ENCODE measurements at places on chromosomes 11 and 22.
A peak's percentile ranks its signal among the peaks of the same experiment; 100 is the strongest.

- DNase-seq, result no peak
These were observed 147.3 kb downstream of the CCDC34 start for GRCh38 chr11:27215471-27216269.

- DNase-seq, result peak; percentile 53
These were observed 2.5 kb downstream of the RAC2 start for GRCh38 chr22:37241351-37242142.

GRCh38 chr22:50717709-50718351 is 20.2 kb upstream of the ACR start:
- no peak for DNase-seq

DNA sequence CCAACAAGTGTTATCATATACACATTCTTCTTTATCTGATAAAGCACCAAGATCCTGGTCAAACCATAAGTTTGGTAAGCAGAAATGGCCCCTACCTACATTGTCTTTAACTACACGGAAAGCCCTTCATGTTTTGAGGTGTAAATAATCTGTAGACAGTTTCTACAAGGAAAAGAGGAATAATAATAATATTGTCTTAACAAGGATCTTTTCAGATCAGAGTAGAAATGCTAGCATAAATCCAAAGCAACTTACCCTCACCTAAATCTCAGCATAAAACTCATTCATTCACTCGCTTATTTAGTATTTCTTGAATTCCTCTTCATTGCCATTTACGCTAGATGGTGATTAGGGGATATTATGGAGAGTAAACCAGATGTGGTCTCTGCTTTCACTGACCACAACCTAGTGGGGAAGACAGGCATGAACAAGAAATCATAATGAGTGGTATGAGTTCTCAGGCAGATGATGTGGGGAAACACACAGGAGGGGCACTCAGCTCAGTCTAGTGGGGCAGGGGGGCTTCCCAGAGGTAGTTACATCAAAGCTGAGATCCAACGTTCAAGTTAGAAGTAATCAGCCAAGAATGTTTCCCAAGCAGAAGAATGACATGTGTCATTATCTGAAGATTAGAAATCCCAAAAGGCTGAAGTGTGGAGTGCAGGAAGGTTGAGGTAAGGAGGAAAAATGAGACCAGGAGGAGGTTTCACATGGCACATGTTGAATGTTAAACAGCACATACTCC is 65.4 kb upstream of the ZC3H12C start:
- no peak for DNase-seq

DNA sequence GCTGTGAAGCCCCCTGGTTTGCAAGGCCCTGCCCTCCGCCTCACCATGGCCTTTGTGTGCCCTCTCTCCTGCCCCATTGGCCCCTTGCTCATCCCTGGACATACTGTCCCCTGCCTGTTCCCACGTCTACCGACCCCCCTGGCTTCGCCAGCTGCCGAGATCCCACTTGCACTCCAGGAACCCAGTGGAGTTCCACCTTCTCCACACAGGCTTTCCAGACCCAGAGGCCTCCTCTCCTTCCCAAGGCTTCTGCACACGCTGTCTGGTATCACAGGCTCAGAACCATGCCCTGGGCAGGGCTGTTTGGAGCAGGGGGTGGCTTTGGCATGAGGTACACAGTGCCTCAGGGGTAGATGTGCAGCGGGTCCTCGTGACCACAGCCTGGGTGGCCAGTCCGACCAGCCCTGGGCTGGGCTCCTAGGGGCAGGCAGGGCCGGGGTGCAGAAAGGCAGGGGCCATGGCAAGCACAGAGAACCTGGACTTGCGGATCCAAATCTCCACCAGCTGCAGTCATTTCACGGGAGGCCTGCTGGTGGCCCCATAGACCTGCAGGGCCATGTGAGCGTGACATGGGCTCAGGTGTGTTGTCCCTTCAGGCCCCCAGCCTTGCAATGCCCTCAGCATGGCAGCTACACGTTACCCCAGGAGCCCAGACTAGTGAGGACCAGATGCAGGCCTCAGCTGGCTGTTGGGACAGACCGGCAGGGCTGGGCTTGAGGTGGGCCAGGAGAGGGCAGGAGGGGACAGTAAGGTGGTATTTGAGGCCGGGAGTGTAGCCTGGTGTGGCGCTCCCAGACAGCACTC is 9.5 kb downstream of the GRK2 start:
- DNase-seq, result peak; percentile 51

DNA sequence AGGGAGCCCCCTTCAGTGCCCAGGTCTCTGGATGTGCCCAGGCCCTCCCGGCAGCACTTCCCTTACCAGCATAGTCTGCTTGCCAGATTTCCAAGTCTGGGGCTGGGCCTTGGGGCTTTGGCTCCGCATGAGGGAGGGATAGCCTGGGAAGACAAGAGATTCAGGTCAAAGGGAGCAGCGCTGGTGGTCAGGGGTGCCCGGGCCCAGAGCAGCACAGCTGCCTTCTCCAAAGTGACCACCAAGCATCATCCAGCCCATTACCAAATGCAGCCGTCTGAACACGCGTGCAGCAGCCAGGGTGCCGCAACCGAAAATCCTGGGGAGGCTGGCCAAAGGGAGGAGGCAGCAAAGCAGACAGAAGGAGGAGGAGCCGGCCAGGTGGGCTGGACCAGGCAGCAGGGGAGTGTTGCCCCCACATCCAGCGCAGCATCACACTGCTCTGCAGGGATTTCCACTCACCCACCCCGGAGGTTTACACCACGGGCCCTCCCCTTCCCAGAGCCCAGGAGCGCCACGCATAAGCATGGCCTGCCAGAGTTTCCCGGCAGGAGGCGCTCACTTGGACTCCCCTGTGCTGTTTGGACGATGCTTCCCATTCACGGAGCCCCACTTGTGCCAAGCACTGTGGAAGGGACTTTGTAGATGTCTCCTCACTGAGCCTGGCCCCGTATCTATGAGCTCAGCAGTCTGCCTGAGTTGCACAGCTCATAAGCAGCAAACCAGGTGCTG is 22.5 kb downstream of the TRIM29 start:
- DNase-seq, result no peak

- DNase-seq, result no peak
These were observed 512 bp downstream of the TOLLIP start for GRCh38 chr11:1308743-1309497.

DNA sequence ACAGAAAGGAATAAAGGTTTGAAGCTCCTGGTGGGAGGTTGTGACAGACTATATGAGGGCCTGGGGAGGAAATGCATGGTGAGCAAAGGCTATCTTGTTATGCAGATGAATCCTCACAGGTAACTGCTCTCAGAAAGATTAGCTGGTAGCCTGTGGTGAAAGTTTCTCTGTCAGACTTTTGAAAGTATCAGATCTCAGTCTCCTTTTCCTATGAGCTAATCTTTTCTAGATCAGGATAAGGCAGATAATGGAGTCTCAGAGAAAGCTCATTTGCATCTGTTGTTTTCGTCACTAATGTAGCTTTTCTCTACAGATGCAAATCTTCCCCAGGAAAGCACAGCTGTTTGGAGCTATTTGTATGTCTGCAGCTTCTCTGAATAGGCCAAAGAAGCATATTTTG is 21.0 kb upstream of the OR6X1 start:
- no peak for DNase-seq

DNA sequence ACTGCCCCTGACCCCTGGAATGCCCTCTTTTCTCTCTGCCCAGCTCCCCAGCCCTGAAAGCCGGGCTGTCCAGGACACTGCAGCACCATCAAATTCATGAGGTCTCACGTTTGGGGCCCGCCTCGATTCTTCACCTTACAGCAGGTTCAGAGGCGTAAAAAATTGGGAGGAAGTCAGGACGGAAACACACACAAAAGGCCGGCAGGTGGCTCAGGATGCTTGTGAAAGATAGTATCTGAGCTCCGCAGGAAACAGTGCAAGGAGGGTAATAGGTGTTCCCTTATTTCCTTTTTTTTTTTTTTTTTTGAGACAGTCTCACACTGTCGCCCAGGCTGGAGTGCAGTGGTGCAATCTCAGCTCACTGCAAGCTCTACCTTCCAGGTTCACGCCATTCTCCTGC is 4.1 kb downstream of the RFPL2 start:
- DNase-seq, result no peak

GRCh38 chr11:98296091-98296880 is 724.5 kb upstream of the CNTN5 start:
- DNase-seq, result no peak

- no peak for DNase-seq
These were observed 17.6 kb upstream of the FADD start for GRCh38 chr11:70185348-70186055.

DNA sequence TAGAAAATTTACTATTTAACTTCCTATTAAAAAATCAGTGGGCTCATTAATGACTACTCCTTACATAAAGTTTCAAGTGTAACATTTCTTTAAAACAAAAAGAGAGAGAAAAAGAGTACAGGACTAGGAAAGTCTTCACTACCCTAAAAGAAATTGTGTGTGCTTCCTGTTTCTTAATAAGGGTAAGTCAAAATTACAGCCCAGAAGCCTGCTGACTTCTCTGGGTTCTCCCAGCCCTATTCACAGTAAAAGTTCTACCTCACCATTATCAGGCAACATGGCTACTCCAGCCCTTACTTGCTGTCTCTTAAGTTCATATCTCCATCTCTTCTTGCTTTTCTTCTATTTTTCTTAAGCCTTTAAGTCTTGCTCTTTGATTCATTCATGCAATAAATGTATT is 20.3 kb upstream of the ZC3H12C start:
- DNase-seq, result no peak

DNA sequence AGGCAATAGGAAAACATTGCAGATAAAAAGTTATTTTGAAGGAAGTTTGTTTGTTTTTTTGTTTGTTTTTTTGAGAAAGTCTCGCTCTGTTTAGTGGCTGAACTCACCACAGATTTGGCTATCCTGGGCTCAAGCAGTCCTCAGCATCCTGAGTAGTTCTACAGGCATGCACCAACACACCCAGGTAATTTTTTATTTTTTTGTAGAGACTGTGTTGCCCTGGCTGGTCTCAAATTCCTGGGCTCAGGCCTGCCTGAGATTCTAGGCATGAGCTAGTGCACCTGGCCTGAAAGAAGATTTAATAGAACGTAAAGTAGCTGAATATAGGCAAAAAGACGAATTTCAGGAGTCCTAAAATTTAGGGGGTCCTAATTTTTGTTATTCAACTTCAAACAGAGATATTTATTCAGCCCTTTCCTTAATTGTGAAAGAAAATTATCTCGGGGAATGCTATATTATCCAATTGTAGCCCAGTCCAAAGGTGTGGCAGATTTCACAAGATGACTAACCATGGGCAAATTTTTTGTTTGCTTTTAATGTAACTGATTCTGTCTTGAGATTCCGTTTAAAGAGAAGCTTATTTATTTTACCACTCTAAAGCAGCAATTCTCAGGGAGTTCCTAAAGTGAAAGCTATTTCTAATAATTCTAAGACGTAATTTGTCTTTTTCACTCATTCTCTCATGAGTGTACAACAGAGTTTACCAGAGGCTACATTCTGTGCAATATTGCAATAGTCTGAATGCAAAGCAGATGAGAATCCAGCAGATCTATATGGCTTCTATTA is 940 bp downstream of the IL18 start:
- no peak for DNase-seq

DNA sequence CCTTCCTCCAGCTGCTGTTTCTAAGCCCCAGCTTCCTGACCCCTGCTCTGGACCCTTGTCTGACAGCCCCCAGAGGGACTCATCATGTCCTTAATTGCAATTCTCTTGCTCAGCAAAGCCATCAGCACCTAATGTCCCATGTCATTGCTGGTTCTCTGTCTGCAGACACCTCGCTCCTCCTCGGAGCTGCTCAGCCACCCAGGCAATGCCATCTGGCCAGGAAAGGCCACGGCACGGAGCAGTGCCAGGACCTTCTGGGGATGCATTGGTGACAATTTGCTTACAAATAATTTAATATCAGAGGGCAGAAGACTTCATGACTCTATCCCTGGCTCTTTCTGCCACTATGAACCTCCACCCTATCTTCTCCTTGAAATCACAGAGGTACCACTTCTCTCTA is 107.0 kb upstream of the THY1 start:
- DNase-seq, result no peak

DNA sequence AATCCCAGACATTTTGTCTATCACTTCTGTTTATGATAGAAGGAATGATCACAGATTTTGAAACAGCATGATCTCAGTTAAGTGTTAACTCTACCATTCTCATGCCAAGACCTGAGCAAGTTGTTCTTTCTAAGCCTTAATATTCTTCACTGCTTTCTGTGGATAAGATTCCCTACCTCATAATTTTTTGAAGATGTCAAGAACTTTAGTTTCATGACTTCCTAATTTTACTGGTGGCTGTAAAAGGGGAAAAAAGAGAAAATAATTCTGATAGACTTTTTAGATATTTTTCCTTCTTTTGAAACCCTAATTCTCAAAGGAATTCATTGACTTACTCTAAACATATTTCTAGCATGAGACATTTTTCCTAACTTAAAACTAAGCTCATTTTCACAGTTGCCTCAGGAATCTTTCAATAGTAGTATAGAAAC is 520.0 kb upstream of the LUZP2 start:
- DNase-seq, result no peak

DNA sequence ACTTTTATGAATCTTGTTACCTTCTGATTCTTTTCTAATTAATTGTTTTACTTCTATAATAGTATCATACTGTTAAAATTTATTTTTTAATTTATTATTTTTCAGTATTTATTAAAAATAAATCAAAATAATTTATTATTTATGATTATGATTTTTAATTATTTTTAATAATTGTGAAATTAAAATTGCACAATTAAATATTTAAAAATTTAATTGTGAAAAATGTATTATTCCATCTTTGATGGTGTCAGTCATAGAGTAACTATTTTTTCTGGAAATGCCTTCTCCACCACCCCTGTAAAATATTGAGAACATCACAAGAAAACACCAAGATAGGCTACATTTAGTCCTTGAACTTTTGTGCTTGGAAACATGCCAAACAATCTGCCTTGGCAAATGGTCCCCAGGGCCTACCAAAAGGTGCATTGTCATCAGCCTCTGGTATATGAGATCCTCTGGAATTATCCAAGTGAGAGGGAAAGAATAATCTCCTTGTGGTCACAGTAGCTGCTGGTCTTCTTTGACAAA is at the start of gene OR8H2:
TSS of gene OR8H2 (plus strand) at position 478 of the 528 bp plus-strand sequence. CDS start 1,356 bp downstream, outside the sequence.
- no peak for DNase-seq

- DNase-seq, result no peak
These were observed 13.2 kb downstream of the MMP3 start for GRCh38 chr11:102830001-102830727.

DNA sequence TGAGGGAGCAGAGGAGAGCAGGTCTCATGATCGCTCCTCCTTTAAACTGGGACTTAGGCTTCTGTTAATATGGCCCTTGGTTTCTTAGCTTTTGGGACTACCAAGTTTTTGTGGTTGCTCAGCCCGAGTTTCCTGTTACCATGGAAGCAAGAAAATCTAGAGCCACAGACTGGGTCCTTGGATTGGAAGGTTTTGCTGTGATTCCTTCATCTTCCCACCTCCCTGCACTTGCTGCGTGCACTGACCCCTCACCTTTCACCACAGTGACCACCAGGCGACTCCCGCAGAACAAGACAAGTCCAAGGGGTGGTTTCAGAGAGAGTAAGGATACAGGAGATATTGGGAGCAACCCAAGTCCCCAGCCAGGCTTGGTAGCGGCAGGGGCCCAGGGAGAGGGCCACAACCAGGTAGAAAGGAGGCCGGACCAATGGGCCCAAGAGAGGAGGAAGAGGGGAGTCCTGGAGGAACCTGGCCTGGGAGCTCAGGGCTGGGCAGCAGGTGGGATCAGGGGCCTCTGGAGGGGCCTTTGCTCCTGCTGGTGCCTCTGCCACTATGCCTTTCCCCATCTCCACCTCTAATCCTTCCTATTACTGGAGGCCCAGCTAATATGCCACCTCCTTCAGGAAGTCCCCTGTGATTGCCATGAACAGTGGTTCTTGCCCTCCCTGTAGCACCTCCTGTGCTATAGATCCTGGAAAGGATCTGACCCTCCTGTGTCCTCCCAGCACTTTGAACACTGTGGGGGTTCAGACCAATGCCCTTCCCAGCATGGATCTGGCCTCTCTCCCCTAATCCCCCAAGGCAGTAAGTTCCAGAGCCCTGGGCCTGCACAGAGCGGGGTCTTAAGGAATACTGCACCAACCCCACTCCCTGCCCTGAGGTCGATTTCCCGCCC is 21.2 kb downstream of the CSF2RB start:
- DNase-seq, result no peak
